Esophagus squamous epithelium (tissue), 5 donors: ENCODE measurements at places on chromosomes 5 and 9.

- DNase-seq = peak; percentile 22
These were observed 29.6 kb upstream of the UBAC1 start for GRCh38 chr9:135990468-135991429.

- no peak for DNase-seq
These were observed 133.4 kb downstream of the AOPEP start for GRCh38 chr9:94859891-94860290.

DNA sequence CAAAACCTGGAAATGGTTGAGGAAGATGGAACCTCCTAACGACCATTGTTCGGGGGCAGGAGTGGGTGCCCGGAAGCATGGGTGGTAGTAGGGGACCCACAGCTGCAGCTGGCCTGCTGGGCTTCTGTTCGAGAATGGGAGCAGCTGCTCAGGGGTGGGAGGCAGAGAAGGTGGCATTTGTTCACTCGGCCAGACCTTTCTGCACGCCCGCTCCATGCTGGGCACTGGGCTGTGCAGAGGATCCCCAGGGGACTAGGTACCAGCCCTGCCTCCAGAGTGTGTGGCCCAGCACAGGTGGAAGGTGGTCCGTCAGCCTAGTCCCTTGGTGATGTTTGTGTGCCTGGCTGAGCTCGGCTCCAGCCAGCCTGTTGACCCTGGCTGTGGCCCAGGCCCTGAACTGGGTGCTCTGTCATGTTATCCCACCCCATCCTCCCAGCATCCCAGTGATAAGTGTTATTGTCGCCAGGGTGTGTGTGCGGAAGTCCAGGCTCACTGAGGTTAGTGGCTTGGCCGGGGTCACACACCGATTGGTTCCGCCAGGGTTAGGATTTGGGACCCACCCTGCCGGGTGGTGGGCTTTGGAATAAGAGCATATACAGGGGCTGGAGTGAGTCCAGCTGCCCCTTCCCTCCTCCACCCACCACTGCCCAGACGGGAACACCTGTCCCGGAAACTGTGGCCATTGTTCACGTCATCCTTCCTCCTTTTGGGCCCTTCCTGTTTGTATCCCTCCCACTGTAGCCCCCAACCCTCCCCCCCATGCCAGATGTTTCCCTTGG, 4.8 kb downstream of the N4BP3 start:
- DNase-seq = no peak

DNA sequence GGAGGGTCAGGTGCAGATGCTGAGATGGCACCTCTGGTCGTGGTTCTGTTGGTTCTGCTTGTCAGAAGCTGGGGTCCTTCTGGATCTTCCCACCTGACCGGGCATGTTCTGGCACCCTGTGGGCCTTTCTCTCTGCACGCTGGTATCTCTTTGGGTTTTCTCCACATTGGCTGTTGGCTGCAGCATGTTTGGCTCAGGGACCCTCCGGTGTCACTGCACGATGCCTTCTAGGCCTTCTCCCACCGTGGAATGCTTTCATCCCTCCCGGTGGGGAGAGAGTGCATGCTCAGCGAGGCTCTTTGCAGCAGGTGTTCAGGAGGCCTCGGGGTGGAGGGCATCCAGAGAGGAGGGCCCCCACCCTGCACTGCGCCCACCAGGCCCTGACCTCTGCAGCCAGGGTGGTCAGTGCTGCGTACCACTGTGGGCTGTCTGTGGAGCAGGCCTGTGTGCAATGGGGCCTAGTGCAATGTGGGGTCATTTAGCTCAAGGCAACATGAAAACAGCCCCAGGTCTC, 119.4 kb downstream of the WNK2 start:
- no peak for DNase-seq

DNA sequence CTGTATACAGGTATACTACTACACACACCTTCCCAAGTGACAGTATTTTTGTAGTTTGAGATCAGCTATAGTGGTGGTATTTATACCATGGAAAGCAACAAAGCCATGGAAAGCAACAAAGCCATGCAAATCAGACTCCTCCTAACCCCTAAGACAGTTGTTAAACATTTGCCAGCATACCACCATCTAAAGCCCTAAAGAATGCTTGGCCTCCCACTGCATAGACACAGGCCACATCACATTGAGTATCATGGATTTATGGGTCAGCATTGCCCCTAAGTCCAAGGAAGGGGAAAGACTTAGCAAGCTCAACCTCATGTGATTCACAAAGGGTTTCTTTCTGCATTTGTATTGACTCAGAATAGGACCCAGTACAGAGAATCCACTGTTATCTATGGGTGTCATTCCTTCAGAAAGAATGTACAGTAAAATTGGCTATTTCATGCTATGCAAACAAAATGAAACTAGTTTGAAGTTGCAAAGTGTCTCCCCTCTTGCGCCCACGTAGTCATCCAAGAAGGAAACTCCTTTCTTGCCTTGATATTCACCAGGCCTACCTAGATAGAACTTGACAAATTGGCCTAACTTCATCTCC, 70.4 kb upstream of the IQGAP2 start:
- DNase-seq = no peak

- no peak for DNase-seq
These were observed 135.9 kb downstream of the GADD45G start for GRCh38 chr9:89740722-89741121.

DNA sequence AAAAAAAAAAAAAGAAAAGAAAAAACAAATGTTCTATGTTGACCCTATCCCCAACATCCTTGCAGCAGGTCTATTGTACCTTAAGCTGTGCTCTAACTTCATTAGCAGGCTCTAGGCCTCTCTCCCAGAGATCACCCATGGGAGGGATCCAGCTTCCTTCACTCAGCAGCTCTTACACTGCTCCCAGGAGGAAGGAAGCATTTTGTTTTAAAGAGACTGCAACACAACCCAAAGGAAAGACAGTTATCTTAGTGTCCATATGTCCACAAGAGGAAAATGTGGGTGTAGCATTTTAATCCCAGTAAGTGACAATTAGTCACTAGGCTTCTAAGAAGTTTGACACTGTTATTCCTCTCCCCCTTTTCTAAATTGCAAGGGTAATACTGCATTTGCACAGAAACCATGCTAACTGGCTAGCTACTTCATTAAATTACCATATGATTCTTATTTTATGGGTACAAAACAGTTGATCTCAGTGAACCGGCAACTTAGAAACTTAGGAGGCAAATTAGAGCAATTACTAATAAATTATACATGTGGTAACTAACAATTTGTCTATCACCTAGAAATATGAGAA, 58.8 kb downstream of the MARCHF3 start:
- DNase-seq = no peak

- no peak for DNase-seq
These were observed 50.7 kb downstream of the TRIP13 start for GRCh38 chr5:943201-943917.
